ENCODE measurements at places on chromosomes 6 and 20.

GRCh38 chr6:44554861-44555260 is 167.4 kb downstream of the CDC5L start:
- no peak for DNase-seq

GRCh38 chr6:56624046-56624727 is 18.5 kb downstream of the DST start:
- no peak for DNase-seq

DNA sequence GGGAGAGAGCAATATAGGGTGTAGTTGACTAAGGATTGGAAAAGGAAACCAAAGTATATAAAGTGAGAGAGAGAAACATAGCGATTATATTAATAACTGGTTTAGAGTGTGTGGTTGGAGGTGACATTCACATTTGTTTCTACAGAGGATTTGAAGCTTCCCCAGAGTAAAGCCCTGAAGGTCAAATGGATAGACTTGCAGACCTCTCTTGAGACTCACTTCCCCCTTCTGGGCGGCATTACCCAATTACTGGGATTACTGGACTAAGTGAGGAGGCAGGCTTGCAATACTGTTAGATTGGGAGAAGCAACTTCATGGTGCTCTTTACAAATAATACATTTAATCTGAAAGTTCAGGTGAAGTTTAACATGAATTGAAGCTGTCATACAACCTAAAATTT is 10.7 kb downstream of the FIG4 start:
- DNase-seq: no peak

DNA sequence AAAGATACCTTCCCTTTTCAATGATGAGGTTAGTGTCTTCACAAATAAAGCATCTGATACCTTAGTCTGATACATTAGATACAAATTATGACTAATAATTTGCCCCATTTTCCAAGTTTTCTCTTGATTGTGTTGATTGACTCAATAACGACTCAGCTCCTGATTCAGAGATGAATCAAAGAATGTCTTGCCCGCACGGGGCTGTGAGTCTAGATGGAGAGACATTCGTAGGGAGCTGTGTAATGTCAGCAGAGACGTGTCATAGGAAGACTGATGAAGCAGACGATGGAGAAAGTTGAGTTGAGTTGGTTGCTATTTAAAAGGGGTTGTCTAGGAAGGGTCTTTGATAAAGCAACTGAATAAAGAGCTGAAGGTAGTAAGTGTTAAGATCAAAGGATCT is 78.2 kb downstream of the TSHZ2 start:
- no peak for DNase-seq

DNA sequence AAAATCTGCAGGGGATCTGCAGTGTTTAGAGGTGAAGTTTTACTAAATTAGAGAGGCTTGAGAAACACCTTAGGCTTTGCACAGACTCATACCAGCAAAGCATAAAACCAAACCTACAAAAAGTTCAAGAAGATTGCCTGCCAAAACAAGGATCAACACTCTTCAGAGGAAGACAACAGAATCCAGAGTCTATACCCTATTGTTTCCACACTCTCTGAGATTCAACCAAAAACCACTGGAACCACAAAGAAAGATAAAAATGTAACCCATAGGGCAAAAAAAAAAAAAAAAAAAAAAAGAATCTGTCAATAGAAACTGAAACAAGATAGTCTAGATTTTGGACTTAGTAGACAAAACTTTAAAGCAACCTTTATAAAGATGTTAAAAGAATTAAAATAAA is 102.7 kb downstream of the ANKRD60 start:
- DNase-seq: no peak

DNA sequence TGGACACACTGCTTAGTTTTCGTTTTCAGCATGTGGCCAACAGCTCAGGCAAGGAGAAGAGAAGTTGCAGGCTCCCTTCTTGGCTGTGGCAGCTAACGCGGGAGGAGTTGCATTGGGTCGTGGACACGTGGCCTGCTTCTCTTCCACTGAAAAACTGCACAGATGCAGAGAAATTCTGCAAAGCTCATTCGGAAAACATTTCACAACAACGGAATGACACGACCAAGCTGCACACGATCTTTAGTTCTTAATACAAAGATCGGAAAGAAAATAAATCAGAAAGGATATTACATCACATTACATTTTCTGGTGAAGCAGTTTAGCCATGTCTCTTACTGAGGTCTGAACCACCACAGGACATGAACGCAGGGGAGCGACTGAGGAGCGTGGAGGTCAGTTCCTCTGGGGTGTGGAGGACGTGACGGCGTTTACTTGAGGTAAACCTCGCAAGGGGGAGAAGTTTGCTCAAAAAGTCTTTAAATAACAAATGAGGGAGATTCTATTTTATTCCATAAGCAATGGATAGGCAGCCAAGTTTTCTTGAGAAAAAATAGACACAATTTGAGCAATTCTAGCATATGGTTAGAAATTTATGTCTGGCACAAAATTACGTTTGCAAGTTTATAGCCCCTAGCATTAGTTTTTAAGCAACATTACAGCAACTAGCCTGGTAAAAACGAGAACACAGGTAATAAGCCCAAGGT is 178.3 kb downstream of the THBS2 start:
- no peak for DNase-seq

GRCh38 chr20:14470977-14471661 is 133.7 kb upstream of the FLRT3 start:
- no peak for DNase-seq

- DNase-seq: no peak
Measured at GRCh38 chr20:50561379-50562078, 51.3 kb downstream of the PTPN1 start.

- no peak for DNase-seq
Measured at GRCh38 chr6:90502866-90503407, 83.9 kb downstream of the MAP3K7 start.

DNA sequence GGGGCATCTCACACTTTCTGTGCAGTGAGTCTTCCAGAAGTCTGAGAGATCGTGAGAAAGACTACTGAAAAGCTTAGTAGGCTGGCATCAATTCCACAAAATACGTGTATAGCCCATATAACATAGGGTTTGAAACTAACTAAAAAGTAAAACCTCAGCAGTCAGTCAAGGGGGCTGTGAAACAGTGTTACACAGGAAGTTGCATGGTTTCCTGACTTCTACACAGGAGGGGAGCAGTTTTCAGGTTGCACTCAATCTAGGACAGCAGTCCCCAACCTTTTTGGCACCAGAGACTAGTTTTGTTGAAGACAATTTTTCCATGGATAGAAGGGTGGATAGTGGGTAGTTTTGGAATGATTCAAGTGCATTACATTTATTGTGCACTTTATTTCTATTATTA is 4.7 kb upstream of the LY86 start:
- DNase-seq: no peak

- no peak for DNase-seq
Measured at GRCh38 chr6:121497970-121498375, 62.5 kb downstream of the GJA1 start.

DNA sequence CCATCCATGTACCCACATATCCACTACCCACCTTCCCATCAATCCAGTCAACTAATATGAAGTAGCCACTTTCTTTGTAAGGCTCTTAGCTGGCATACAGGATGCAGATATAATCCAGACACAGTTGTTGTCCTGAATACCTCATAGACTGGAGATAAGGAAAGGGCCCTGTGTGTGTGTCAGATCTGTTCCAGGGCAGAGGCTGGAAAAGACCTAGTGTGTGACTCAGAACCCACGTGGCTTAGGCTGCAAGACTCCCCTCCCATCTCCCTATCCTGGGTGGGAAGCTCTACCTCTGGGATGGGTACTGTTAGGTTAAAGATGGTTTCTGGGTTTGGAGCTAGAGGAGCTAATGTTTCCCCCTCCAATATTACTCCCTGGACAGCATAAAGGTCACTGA is 3.6 kb downstream of the BPIFA1 start:
- no peak for DNase-seq

DNA sequence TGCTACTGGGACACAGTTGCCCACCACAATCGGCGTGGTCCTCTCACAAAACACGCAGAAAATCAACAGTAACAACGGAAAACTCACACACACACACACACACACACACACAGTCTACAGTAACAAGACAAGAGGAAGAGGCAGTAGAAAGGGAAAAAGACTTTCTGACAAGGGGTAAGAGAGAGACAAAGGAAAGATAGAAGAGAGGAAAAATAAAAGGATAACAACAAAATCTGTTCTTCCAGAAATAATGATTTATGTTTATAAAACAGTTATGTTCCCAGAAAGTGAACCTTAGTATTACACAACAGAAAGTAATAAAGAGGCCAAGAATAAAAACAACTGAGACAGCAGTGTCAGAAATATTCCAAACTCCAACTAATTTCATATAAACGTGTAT is 2.9 kb downstream of the RANBP9 start:
- DNase-seq: no peak

DNA sequence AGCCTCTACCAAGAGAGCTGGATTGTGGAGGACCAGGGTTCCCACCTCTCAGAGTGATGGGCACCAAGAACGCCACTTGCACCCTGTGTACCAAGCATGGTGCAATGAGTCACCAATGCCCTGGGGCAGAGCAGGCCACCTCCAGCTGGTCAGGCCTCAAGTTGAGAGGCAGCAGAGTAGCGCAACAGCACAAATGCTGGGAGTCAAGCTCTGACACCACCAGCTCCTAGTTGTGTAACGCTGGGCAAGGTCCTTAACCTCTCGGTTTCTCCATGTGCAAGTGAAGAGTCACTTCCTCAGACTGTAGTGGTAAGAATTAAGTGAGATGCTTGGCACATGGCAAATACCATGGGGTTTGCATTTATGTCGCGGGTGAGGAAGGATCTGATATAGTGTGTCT is 25.6 kb downstream of the GFOD1 start:
- DNase-seq: no peak

GRCh38 chr6:152170702-152171667 is 363.5 kb downstream of the ESR1 start:
- DNase-seq: no peak

- no peak for DNase-seq
Measured at GRCh38 chr6:168418711-168419121, 22.3 kb upstream of the SMOC2 start.

Measured in substantia nigra (tissue), 51 donors.